ENCODE measurements at places on chromosomes 13 and 19.
A peak's percentile ranks its signal among the peaks of the same experiment; 100 is the strongest.

DNA sequence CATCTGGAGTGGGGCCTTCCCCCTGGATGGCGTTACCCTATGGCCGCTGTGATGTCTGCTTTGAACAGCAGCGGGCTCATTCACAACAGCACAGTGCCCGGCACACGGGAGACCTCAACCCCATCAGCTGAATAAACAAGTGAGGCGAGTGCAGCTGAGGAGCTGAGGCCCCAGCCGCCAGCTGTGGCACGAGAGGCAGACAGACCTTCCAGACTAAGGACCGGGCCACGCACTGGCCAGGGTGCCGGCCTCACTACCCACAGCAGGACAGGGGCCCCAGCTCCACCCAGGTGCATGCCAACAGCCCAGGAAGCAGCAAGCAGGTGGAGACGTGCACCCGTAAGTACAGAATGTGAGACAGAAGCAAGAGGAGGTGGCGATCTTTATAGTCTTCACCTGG lies 39.6 kb downstream of the STK24 start:
- no peak for DNase-seq

GRCh38 chr13:41354416-41354815 lies 43.3 kb downstream of the NAA16 start:
- DNase-seq, result no peak

- no peak for DNase-seq
Observed at GRCh38 chr13:43373400-43373799, 350.0 kb downstream of the DNAJC15 start.

DNA sequence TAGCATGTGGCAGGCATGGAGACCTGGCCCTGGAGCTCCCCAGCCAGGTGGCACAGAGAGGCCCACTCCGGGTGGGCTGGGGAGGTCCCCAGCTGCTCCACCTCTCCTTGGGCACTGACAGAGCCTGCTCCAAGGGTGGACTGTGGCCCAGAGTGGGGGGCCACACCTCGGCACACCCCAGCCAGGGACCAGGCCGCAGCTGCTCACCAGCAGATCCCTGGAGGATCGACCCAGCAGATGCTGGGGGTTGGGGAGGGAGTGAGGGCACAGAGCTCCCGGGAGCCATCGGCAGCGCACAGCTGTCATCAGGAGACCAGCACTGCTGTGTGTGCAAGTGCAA lies 72.0 kb upstream of the KCTD15 start:
- DNase-seq, result no peak

DNA sequence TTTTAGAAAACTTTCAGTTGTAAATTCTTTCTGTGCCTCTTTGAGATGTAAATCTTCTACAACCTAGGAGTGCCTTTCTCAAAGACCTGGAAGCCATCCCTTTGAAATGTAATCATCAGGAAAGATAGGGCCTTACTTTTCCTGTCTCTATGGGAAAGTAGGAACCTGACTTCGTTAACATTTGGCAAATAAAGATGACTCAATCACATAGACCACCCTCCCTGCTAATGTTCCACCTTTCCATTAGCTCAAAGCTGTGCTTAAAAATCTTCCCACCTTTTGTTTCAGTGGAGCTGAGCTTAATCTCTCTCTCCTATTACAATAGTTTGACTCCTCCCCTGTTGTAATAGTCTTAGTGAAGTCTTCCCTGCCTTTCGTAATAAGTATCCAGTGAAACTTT lies 247.7 kb downstream of the OLFM4 start:
- no peak for DNase-seq

GRCh38 chr13:19881641-19882040 lies 18.2 kb upstream of the ZMYM5 start:
- DNase-seq, result no peak

DNA sequence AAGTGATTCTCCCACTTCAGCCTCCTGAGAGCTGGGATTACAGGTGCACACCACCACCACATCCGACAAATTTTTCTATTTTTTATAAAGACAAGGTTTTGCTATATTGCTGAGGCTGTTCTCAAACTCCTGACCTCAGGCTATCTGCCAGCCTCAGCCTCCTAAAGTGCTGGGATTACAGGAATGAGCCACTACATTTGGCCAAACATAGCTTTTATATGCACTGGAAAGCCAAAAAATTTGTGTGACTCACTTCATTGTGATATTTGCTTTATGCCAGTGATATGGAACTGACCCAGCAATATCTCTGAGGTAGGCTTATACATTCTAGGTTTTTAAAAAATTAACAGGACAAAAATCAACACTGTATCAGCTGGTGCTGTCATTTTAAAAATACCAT lies 26.8 kb upstream of the ACOD1 start:
- DNase-seq, result no peak

DNA sequence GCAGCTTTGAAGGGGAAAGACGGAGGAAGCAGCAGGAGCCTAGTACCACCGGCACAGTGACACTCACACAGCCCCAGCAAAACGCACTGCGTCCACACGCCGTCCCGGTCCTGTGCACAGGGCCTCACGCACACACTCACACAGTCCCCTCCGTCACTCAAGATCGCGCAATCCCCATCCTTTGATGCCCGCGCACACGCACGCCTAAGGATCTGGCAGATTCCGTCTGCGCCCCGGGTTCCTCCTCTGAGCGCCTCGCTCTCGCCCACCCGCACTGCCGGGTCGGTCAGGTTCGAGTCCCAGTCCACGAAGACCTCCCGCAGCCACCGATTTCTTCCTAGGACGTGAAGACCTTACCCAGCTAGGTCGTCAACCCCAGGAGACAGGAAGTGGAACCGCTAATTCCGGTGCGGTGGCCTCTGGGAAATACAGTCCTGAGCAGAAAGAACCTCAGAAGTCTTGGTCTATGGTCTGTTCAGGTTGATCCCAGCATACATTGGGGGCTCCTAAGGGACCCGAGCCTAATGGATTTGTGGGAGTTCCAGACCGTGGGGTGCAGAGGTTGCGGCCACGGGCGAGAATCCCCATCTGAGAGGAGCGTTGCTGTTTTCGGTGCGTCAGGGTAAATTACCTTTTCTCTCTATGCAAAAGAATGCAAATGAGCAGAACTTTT lies at the start of gene ZNF780B:
Gene ZNF780B (minus strand): TSS at position 400 of the 673 bp plus-strand sequence. CDS start 5,899 bp downstream, outside the sequence.
- peak; percentile 37 for DNase-seq

- DNase-seq, result no peak
Observed at GRCh38 chr19:17296976-17297375, 6.2 kb downstream of the ABHD8 start.

DNA sequence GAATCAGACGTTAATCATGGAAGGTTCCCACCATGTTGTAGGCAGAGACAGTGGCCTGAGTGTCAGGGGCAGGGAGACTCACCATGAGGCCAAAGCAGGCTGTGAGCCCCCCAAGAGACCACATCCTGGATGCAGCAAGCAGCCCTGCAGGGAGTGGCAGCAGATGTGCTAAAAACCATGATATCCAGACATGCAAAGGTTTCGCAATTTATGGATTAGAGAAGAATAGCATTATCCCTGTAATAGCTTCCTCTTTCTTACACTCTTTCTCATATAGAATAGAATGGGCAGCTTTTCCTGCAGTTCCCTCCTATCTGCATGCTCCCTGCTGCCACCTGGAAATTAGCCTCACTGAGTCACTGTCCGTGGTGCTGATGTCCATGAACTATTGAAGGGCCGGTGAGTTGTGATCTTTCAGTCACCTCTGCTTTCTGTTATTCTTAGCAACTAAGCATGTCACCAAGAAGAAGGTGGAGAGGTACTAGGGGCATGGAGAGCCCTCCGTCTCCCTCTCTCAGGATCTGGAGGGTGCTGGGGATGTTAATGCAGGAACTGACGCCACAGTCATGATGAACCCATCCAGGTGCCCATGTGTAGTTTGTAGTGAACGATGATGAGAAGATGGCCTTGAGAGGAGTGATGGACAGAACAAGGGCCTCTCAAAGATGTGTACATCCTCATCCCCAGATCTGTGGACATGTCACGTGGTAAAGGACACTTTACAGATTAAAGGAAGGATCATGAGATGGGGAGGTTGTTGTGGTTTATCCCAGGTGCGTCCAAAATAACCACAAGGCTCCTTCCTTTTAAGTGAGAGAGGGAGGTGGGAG lies 9.9 kb downstream of the CEACAM4 start:
- no peak for DNase-seq

All from stimulated activated CD8-positive, alpha-beta memory T cell treated with anti-CD3 and anti-CD28 coated beads, Interleukin-7, amount 100 ng/mL, for 1 hour (primary cell).